T47D (cell line): ENCODE measurements at places on chromosomes 12 and 14.

DNA sequence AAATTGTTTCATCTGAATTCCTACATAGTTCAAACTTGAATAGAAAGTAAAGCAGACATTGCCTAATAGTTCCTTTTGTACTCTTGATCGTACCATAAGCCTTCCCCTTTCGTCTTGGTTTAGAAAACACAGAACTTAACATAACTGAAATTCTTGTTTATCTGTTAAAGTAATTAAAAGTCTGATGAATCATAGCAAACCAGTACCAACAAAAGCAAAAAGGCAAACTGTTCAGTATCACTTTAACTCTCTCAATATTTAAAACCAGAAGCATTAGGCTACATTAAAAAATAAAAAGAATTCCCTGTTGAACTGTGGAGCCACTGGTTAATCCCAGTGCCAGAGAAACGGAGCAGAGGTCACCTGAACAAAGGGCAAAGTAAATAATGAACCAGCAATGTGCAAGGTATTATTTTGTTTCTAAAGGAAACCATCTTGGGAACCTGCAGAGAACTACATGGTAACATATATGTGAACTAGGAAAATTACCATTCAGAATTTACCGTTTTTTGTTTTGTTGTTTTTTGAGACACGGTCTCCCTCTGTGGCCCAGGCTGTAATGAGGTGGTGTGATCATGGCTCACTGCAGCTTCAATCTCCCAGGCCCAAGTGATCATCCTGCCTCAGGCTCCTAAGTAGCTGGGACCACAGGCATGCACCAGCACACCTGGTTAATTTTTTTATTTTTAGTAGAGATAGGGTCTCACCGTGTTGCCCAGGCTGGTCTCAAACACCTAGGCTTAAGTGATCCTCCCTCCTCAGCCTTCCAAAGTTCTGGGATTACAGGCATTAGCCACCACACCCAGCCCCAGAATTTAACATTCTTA is 17.1 kb upstream of the HIGD1C start:
- no peak for DNase-seq

GRCh38 chr12:109719123-109720022 is 5.7 kb downstream of the FAM222A start:
- DNase-seq = no peak

DNA sequence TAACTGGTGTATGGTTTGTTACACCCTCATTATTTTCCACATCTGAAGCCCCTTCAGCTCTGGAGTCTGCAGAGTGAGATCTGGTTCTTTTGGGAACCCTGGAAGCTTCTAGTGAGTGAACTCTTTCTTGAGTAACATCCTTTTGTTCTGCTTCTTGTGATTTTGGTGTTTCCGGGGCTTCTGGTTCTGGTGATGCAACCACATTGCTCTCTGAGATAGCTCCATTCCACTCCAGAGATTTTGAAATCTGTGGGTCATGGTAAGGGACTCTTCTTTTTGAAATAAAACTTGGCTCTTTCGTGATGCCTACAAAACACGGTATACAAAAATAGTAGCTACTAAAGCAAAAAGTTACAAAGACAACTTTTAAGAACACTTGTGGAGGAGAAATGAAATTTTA is 5.4 kb downstream of the MDM1 start:
- DNase-seq = no peak

- DNase-seq = no peak
Measured at GRCh38 chr14:96589577-96589976, 87.4 kb downstream of the PAPOLA start.

- no peak for DNase-seq
Measured at GRCh38 chr12:64652346-64652745, 42.1 kb downstream of the RASSF3 start.

DNA sequence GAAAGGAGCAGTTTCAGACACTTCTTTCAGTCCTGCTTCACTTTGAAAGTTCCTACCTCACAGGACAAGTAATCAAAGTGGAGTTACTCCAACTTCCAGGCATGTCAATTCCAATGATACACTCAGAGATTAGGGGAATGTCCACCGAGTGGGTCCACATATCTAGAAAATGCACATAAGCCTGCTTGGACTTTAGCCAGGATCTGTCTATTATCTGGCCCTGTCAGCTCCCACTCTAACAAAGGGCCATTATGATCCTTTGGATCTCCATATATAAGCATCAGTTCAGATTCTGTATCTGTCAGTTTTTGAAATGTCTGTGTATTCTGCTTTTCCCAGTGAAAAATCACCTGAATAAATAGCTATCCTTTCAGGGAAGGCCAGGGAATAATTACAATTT is 112.9 kb upstream of the ATXN7L3B start:
- no peak for DNase-seq

DNA sequence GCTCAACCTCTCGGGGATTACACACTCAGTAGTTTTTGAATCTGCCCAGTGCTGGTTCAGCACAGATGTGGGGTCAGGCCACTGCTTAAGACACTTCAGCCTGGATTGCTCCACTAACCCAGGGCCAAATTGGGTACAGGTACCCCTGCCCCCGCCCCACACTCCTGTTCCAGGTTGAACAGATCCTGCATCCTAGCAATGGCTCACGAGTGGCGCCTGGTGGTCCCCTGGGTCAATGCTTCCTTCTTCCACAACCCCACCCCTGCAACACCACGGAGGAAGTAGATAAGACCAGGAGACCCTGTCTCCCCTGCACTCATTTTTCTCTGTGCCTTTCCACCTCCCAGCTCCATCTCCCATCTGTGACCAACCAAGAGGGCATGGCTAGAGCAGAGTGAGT is 108.4 kb downstream of the ESRRB start:
- no peak for DNase-seq

GRCh38 chr12:105850103-105850968 is 288.4 kb downstream of the NUAK1 start:
- DNase-seq = no peak

DNA sequence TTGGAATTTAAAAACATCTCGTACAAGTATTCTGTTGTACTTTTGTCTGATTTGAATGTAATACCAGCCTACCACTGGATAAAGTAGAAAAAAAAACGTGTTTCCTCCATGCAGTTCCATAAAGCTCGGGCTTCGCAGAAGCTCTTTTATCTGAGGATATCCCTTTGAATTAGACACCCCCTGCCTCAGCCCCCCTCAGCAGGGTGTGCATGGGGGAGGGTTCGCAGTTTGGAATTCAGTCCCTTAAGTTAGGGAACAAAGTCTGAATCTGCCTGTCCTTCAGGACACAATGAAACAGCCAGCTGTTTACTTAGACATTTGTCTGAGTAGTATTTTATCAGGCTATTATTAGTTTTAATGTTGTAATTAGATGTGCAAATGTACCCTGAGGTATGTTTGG is 234.0 kb upstream of the CAND1 start:
- DNase-seq = no peak
